ENCODE measurements at places on chromosomes 13 and 19.
A peak's percentile ranks its signal among the peaks of the same experiment; 100 is the strongest.

DNA sequence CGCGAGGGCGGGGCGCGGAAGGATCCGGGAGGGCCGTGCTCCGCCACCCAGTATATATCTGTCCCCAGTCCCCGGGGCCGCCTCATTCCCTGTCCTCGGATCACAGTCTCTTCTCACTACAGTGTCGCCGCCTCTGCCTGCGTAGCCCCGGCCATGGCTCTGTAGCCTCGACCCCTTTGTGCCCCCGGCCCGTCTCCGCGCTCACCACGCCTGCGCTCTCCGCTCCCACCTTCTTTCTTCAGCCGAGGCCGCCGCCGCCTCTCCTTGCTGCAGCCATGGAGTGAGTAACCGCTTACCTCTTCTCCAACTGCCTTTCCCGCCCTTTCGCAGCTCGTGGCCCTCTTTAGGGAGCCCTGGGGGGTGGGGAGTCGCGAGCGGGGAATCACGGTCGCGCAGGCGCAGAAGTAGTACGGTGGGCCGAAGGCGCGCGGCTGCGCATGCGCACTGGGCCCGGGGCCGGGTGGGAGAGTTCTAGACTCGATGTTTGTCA, at the start of the genes ATF5 and NUP62:
ATF5 (plus strand) TSS at position 85 of the 490 bp plus-strand sequence. CDS start 1,646 bp downstream, outside the sequence.
NUP62 (minus strand) TSS at position 384 of the 490 bp plus-strand sequence. CDS start 19,697 bp downstream, outside the sequence.
- peak; percentile 93 for DNase-seq

GRCh38 chr19:8481616-8482015, 20.8 kb downstream of the PRAM1 start:
- DNase-seq = no peak

DNA sequence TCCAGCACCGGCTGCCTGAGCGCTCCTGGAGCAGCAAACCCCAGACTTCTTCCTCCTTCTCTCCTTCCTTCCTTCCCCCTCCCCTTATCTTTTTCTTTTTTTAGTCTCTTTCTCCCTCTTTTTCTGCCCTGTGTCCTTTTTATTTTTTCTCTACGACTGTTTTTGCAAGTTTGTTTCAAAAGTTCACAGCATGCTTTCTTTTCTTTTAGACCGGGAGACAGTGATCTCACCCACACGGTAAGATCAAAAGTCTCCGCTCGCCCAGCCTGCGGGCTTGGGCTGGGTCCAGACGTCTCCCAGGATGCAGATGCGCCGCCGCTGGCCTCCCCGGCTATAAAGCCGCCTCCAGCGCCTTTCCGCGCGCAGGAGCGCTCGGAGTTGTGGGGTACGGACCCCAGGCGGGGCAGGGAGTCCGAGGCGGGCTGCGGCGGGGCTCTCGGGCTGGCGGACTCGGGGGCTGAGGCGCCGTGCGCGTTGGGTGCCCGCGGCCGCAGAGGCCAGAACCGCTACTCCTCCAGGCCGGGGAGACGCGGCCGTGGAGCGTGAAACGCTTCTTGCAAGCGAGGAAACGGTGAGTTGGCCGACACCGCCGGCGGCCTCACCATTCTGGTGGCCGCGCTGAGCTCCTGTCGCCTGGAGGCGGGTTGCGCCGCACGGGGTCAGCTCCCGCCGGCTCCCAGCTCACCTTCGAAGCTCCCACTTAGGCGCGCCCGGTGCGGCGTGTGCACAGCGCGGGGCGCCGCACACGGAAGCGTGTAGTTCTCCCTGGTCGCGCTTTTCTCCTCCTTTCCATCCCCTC, 2.0 kb upstream of the TSHZ3 start:
- DNase-seq = no peak

DNA sequence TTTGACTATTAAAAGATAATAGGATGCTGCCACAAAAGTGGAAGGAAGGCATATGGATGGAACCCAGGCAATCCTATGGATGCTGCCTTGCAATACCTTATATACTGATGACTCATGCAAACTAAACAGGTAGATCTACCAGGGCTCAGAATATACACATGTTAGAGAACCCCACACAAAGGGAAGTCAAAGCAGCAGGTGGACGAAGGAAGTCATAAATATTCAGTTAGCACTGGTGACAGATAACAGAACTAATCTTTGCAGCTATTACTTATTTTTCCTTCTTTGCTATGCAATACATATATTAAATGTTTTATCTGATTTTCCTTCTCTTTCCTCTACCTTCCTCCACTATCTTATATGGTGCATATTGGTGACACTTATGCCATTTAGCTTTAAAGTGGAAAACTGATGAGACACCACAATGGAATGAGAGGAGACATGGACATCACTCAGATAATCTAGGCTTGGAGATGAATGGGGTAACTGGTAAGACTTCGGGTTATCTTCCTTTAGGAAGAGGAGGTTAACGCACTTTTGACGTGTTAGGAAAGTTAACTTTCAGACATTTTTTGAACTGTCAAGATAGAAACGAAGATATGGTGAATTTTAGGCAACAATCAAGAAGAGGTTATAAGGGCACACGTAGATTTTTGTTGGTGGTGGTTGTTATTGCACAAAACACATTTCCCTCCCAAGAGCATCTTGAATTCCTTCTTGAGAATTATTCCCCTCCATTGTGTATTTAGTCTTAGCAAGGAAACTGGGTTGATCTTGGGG, 39.8 kb upstream of the MBNL2 start:
- DNase-seq = no peak

GRCh38 chr19:46357846-46358583, 11.1 kb downstream of the PPP5C start:
- no peak for DNase-seq

DNA sequence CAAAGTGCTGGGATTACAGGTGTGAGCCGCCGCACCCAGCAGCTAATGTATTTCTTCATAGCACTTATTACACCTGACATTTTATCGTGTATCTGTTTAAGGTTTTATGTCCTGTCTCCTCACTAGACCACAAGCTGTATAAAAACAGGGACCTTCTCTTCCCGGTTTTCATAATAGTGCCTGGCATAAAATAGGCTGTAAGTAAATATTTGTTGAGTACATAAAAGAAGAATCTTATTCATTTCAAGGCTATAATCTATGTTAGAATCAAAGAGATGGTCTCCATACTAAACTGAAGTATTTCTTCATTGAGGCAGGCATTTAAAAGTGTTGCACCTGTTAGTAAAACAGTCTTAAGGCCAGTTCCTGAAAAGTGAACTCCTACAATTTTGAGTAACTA, 194.0 kb downstream of the SHISA2 start:
- DNase-seq = no peak

GRCh38 chr19:22807061-22807835, 23.3 kb upstream of the ZNF99 start:
- DNase-seq = no peak

DNA sequence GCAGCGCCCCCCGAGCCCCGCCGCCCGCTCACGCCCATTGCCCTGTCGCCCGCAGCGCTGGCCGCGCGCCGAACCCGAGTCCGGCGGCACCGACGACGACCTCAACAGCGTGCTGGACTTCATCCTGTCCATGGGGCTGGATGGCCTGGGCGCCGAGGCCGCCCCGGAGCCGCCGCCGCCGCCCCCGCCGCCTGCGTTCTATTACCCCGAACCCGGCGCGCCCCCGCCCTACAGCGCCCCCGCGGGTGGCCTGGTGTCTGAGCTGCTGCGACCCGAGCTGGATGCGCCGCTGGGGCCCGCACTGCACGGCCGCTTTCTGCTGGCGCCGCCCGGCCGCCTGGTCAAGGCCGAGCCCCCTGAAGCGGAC, 518 bp downstream of the KLF2 start:
- DNase-seq = no peak

DNA sequence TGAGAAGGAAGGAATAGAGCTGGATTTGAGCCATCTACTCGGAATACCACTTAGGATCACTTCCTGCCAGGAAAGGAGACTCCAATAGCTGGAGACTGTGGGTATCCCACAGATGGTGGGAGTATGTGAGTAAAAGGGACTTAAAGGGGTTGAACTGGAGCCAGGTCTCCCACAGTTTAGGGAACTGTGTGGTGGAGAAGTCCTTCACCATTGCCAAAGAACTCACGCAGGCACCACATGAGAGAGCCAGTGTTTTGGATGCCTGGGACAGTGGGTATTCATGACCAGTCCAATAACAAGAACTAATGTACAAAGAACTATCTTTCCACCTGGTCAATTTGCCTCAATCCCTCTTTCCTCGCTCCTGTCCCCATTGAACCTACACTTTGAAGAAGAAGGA, 24.4 kb upstream of the MYCBP2 start:
- no peak for DNase-seq

- no peak for DNase-seq
Measured at GRCh38 chr13:33763021-33763420, 54.9 kb upstream of the RFC3 start.

GRCh38 chr13:25379011-25379410, 7.2 kb downstream of the ATP8A2 start:
- DNase-seq = no peak

- DNase-seq = peak; percentile 94
Measured at GRCh38 chr13:108439556-108439955, 170.0 kb downstream of the TNFSF13B start.

DNA sequence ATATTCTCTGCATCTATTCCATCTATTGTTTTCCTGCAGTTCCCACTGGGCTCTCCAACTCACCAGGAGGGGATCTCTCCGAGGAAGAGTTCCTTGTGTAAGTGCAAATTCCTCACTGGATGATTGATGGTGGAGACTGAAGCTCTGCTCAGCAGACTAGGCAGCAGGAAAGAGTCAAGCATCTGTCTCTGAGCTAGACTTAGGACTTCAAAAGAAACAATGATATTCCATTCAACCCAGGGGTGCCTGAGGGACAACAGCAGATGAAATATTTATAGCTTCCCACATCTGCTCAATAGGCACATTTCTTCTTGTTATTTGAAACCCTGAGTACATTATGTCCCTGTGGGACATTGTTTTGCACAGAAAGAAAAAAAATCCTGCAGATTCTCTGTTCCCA, at the start of the genes OR7A5 and OR7C1:
OR7A5 (minus strand) TSS at position 175 of the 400 bp plus-strand sequence. CDS start 6,944 bp downstream, outside the sequence.
OR7C1 (minus strand) TSS at position 175 of the 400 bp plus-strand sequence. CDS start 35,049 bp downstream, outside the sequence.
- no peak for DNase-seq

- DNase-seq = no peak
Measured at GRCh38 chr19:13122980-13123957, 5.2 kb downstream of the NACC1 start.
